ENCODE measurements at places on chromosomes 7 and 10.
A peak's percentile ranks its signal among the peaks of the same experiment; 100 is the strongest.

DNA sequence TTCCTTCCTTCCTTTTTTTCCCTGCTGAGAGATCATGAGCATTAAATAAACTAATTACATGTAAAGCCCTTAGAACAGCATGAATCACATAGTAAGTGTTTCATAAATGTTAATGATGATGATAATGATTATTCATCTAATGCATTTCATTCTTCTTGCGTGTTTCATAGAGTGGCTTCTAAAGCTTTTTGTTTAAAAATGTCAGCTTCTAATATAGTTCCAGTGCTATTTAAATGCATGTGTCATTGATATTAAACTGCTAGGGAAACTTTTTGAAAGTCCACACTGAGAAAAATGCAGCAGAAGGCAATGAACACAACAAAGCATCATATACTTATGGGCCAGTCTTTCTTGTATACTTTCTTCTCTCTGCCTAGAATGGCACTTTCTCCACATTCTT is 894.8 kb downstream of the REEP3 start:
- no peak for DNase-seq

DNA sequence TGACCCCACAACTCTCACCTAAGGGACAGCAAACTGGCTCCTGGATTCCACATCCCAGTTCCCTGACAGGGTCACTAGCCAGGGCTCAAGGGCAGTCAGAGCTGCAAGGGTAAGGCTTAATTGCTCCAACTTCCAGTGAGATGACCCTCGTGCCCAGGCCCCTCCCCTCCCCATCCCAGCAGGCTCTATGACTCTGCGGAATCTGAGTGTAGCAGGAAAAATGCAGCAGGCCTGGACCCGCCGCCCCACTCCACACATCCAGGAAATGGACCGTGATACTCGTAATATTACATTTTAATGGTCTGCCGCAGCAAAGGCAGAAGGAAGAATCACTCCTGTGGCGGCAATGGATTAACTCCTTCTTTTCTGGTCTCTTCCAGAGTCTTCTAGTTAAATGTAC is 91.7 kb upstream of the CHST15 start:
- no peak for DNase-seq

GRCh38 chr10:132544744-132545658 is 7.4 kb downstream of the INPP5A start:
- no peak for DNase-seq

DNA sequence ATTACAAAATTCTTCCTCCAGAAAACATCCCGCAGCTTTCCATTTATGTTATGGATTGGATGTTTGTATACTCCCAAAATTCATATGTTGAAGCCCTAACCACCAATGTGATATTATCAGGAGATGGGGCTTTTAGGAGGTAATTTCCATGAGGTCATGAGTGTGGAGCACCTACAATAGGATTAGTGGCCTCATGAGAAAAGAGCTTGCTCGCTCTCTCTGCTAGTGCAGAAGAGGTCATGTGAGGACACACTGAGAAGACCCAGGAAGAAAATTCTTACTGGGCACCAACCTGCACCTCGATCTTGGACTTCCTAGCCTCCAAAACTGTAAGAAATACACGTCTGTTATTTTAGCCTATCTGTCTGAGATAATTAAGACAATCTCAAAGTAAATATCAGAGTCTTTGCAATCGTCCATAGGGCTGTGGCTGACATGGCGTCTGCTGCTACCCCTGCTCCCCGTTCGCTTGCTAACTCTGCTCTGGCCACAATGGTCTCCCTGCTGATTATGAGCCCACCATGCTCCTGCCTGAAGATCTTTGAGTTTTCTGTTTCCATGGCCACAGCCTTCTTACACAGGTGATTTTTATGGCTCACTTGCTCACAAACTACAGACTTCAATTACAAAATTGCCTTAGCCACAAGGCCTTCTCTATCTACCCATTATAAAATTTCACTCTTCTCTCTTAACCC is 333.3 kb downstream of the CACNA2D1 start:
- DNase-seq, result no peak

- DNase-seq, result no peak
These were observed 112.8 kb upstream of the LANCL2 start for GRCh38 chr7:55252386-55252785.

DNA sequence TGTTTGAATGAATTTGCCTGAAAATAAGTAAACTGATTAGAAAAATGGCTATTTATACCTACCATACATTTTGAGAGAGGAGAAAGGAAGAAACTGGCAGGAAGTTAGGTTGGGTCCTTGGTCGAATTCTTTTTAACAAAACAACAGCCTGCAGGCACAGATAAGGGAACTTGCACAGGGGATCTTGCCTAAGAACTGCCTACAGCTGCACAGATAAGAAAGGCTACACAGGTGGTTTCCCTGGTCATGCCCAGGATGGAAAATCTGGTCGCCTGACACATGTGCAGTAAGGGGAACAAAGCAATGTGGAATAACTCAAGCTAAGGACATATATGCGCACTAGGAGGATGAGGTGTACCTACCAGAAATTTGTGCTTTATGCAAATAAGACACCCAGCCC is 732.1 kb upstream of the POT1 start:
- DNase-seq, result no peak

- no peak for DNase-seq
These were observed 84.9 kb upstream of the GATA3 start for GRCh38 chr10:7969623-7970022.

- no peak for DNase-seq
These were observed 33.6 kb downstream of the C7orf25 start for GRCh38 chr7:42878303-42878702.

- DNase-seq, result no peak
These were observed 752.0 kb downstream of the GRID1 start for GRCh38 chr10:85614566-85614965.

GRCh38 chr10:11213137-11213536 is 195.5 kb downstream of the CELF2 start:
- DNase-seq, result no peak

DNA sequence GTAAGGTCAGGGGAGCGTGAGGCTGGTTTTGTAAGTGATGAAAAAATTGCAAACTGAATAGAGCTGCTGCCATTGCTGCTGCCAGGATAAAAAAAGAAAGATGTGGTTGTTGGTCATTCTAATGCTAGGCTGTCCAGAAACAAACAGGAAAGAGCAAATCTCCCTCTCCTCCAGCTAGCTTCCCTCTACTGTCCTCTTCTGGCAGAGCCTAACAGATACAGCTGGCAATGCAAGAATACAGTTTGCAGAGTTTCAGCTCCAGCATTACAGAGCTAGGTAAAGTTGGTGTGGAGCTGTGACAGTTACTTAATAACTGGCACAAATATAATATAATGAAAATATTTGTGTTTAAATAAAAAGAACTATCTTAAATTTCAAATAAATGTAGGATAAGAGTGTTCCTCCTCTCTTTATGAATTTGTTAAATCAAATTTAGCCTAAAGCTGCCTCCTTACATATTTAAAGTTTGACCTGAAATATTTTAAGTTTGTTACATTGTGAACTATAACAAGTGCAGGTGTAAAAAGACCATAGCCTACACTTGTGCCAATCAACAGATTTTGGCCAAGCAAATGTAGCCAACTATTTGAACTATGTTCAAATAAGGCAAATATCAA is 407.7 kb downstream of the SH2D4B start:
- no peak for DNase-seq

GRCh38 chr10:91788527-91788926 is 9.7 kb upstream of the TNKS2 start:
- no peak for DNase-seq

DNA sequence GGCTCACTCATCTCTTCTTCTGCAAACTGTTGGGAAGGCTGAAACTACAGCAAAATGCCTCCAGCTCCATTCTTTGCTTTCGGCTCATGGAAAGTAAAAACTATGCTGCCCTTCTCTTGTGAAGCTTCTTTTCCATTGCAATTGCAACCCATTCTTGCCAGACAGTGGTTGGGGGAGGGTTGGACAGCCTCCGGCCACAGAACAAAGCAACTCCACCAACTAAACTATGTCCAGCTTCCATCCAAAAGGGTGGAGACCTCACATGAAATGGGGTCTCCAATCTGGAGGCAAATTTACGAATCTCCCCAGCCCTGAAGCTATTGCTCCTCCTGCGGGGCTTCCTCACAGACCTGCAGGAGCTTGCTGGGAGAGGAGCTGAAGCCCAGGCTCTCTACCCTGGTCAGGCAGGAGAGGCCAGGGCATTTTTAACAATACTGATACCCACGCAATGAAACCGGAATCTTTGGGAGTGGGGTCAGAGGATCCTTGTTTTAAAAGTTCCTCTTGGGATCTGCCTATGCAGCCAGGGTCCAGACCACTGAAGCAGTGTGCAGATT is 549 bp downstream of the GPNMB start:
- no peak for DNase-seq

DNA sequence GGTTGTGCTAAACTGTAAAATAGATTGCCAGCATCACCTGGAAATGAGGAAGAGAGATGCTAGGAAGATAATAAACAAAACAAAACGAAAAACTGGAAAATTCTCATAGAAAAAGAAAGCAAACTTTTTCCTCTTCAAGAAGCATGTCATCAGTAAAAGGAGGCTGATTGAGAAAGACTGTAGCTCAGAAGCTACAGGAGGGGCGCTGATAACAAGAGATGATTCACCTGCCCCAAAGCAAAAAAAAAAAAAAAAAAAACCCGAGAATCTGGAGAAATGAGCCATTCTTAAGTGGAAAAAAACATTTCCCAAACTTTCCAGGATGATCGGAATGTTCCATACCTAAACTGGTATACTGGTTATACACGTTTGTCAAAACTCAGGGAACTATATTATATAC is 130.5 kb upstream of the C1QL3 start:
- DNase-seq, result no peak

GRCh38 chr10:26543567-26544306 is 105.6 kb downstream of the APBB1IP start:
- DNase-seq, result no peak

- no peak for DNase-seq
These were observed 4.6 kb upstream of the ZNF22 start for GRCh38 chr10:44995914-44996669.

DNA sequence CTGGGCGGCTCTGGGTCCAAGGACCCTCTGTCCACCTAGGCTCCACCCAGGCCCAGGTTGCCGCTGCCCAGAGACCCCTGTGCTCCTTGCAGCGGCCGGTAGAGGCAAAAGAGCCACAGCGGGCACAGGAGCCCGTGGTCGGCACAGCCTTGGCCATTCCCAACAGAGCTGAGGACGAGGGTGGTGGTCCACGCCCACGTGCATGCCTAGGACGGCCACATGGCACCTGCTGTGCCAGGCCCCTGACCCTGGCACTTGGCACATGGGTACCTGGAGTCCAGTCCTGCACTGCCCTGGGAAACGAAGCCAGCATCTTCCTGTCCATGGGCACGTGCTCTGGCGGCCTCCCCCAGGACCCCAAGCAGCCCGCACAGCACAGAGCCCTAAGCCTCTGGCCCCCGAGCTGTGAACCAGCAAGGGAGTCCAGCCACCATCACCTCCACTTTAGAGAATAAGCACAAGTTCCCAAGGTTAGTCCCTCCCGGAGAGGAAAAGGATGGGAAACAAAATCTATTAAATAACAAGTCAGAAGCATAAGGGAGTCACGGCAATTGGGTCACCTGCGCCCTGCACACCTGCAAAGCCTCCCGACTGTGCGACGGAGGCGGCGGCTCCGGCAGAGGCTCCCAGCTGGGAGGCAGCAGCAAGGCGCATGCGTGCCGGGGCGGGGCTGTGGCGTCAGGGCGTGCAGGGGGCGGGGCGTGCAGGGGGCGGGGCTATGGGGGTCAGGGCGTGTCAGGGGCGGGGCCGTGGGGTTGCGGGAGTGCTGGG is 59.1 kb downstream of the STK32C start:
- DNase-seq, result no peak

GRCh38 chr10:17657103-17657500 is 13.2 kb downstream of the STAM start:
- no peak for DNase-seq

- no peak for DNase-seq
These were observed 36.1 kb downstream of the GPRIN2 start for GRCh38 chr10:46520381-46520780.

GRCh38 chr7:121272676-121273075 is 56.1 kb upstream of the WNT16 start:
- DNase-seq, result no peak

- no peak for DNase-seq
These were observed 110.6 kb downstream of the KCNMA1 start for GRCh38 chr10:77526868-77527617.

DNA sequence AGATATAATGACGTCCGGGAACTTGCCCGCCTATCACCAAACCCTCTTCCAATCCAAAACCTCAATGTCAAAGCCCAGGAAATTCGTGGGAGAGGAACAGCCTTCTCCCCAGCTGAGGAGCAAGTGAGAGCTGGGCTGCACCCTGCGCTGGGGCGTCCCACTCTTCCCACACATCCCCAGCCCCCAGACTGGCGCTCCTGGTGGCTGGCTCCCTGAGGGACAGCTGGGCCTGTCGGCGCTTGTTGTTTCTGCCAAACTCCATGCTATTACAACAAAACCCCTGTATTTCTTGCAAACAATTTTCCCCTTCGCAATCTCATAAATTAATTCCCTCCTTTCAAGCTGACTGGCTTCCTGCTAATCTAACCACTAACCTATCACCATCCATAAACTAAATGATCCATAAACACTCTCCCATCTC is 53.0 kb downstream of the GRID1 start:
- peak; percentile 35 for DNase-seq

- DNase-seq, result peak; percentile 51
These were observed 36.5 kb downstream of the PDSS1 start for GRCh38 chr10:26733750-26734568.

GRCh38 chr7:121531175-121532070 is 135.3 kb upstream of the FAM3C start:
- no peak for DNase-seq

DNA sequence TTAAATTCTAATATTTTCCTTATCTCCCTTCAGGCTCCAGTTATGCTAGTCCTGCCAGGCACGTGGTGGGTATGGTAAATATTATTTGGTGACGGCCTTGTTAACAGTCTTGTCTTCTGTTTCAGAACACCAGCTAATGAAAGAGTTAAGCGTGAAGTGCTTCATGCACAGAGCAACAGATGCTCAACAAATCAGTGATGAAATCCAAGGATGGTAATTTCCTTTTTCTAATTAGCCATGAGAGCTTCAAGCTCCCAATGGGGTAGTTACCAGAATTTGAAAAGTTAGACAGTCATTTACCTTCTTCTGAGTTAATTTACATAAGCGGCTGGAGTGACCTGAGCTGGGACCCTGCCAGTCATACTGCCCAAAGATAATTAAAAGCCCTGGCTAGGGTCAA is 1.9 kb upstream of the OTUD1 start:
- no peak for DNase-seq

GRCh38 chr7:115933471-115933870 is 97.1 kb downstream of the TFEC start:
- DNase-seq, result no peak

All from C1 segment of cervical spinal cord (tissue), 14 donors.